Eye (tissue), 1 donor: ENCODE measurements at places on chromosomes 2 and 18.
A peak's percentile ranks its signal among the peaks of the same experiment; 100 is the strongest.

DNA sequence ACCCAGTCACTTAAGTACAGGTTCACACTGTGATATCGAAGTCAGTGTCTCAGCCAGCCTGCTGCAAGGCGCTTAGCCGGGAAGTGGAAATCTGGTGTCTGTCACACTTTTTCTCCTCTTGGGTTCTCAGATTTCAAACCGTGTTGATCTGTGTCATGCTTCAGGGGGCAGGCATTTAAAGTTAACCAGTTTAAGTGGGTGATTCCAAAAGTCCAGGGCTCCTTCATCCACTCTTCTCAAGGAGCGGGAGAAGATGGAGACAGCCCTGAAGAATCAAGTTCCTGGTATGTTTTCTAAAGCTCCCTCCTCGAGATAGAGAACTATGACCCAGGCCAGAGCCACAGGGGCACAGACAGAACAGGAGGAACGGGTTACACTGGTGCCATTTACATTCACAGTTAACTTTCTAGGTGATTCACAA, 331.7 kb downstream of the GBX2 start:
- peak; percentile 21 for DNase-seq

DNA sequence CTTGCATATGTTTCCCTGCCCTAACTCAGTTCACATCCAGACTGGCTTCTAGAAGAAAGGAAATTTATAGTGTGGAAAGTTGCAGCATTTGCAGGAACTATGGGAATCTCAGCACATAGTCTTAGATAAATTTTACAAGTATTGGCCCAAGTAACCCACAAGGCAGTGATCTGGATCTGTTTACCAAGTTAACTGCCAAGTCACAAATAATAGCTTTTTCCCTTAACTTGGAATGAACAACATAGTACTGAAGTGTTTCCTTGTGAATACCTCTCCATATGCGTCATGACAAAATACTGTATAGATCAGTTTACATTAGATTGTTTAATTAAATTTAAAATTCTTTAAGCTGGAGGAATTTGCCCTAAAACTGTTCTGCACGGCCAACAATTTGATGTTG, 255.8 kb upstream of the EPAS1 start:
- peak; percentile 16 for DNase-seq

GRCh38 chr2:121837591-121837990, 82.1 kb downstream of the TSN start:
- DNase-seq, result no peak

DNA sequence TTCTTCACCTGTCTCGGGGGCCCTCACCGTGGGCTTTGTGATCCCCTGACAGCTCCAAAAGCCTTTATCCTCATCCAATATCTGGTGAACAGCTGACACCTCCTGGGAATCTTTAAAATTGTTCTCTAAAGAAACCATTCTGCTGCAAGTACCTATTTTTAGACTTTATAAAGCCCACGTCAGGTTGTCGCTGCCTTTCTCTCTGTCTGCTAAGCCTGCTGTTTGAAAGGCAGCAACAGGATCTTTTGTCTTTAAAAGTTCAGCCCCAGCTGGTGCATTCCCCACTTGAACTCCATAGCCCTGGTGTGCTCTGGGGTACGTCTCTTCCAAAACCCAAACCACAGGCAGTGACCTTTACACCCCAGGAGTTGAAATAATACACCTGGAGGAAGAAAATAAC, 145.0 kb downstream of the NEDD4L start:
- no peak for DNase-seq

GRCh38 chr2:47201224-47201623, 46.1 kb upstream of the STPG4 start:
- no peak for DNase-seq

DNA sequence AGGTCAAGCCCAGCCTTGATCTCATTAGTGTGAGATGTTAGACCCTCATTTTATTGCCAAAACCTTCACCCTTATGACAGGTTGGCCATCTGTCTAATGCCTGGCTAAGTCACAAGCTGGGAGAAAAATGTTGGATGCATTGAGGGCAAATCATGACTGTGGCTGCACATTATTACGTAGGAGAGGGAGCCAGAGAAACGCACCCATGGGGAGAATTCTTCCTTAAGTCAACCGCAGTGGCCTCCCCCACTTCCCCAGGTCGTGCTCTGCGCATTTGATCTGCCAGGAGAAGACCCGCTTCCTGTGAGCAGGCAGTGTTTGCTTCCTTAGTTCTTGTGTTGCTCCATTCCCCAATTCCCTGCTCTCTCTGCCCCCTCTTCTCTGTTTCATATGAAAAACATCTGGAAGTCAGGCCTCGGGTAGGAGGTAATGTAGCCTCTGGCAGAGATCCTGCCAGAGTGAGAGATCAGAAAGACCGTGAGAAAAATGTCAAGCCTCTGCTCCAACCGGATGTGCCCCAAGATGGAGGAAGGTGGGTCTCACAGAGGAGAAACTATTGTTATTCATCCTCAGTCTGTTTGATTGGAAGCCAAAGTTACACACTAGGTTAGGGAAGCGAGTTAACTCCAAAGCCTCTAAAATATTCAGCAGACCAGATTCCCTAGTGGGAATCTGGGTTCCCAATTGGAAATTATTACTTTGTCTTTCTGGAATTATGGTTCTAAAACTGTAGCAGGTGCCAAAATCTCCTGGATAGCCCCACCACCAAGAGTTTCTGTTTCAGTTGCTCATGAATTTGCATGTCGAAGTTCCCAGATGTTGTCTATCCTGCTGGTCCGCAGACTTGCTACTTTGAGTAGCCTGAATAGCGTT, 144.3 kb upstream of the PELI1 start:
- peak; percentile 39 for DNase-seq

DNA sequence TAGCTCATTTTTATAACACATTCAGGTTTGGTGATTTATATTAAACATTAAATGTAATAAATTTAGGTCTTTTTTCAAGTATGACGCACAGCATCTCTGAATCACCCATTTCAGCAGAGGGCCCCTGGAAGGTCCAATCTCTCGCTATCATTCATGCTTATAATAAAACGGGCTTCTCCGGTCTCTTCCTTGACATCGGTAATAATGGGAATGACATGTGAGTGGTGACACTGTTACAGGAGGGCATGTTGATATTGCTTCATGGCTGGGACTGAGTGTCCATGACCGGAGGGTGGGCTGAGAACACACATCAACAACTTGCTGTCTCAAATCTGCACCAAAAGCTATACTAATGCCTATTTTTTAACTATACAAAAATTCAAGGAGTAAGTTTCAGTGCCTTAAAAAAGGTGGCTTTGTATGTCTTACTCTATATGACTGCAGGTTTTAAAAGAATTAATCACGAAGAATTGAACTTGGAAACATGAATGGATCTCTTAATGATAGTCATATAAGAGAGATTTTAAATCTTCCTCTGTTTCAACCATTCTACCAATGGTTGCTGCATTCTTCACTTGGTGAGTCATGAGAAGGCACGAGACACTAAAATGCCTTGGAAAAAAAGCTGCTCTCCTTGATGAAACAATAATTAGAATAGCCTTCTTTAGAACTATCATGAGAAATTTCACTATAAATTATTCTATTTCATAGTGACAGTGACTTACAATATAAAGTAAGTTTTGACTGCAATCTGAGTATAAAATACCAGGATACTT, 101.9 kb upstream of the NRP2 start:
- DNase-seq, result no peak

GRCh38 chr2:65098741-65099140, 31.2 kb downstream of the RAB1A start:
- no peak for DNase-seq

DNA sequence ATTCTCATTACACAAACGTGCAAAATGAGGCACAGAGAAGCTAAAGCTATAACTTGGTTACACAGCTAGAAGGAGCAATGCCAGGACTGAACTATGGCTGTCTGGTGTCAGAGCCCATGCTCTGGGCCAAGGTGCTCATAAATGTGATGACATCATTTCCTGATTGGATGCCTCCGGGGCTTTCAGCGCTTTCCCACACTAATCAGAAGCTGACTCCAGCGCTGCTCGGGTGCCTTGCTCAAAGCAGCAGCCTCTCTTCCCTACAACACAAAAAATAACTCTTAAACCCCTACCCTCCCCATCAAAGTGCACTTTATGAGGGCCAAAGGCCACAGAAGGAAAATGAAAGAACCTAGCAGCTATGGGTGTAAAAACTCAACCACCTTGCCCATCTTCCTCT, 90.7 kb downstream of the STK39 start:
- no peak for DNase-seq

DNA sequence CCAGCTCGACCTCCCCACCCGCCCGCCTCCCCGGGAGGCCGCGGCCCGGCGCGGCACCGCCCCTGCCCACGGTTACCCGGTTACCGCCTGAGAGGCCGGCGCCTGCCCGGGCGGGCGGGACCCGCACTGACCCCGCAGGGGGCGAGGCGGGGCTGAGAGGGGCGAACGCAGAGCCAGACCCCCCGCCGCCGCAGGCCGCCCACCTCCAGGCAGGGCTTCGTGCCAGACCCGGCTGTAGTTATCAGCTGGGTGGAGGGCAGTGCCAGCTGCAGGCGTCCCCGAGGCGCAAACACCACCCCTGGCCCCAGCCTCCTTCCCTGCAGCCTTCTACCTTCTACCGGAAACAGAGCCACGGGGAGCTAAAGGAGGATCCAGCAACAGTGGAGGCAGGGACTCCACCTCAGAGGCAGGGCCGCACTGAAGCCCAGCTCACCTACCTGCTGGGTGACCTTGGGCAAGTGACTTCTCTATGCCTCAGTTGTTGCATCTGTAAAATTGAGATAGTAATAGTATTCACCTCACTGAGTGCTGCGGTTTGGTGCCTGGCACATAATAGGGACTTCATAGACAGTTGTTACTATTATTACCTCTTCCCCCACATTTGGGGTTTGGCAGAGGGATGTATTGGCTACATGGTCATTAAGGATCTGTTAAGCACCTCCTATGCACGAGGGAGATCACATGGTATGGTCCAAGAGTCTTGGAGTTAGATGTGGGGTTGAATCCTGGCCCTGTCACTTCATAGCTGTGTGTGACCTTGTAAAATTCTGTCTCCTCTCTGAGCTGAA, 231.6 kb upstream of the SMAD2 start:
- DNase-seq, result peak; percentile 41

DNA sequence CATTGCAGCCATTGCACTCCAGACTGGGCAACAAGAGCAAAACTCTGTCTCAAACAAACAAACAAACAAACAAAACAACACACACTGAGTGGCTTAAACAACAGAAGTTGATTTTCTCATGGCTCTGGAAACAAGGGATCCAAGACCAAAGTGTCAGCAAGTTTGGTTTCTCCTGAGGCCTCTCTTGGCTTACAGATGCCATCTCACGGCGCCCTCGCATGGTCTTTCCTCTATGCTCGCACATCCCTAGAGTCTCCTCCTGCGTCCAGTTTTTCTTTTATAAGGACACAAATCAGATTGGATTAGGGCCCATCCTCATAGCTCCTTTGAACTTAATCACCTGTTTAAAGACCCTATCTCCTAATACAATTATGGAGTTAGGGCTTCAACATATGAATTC, 133.4 kb upstream of the LRRTM1 start:
- DNase-seq, result no peak

DNA sequence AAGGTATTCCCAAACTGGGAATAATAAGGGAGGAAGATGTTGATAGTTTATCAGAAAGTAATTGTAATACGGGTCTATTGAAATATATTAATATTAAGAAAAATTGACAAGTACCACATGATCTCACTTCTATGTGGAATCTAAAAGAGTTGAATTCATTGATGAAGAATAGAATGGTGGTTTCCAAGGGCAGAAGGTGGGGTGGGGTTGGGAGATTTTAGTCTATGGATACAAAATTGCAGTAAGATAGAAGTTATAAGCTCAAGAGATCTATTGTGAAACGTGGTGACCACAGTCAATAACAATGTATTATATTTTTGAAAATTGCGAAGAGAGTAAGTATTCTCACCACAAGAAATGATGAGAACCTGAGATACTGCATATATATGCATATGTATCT, 38.9 kb downstream of the COL3A1 start:
- DNase-seq, result no peak

DNA sequence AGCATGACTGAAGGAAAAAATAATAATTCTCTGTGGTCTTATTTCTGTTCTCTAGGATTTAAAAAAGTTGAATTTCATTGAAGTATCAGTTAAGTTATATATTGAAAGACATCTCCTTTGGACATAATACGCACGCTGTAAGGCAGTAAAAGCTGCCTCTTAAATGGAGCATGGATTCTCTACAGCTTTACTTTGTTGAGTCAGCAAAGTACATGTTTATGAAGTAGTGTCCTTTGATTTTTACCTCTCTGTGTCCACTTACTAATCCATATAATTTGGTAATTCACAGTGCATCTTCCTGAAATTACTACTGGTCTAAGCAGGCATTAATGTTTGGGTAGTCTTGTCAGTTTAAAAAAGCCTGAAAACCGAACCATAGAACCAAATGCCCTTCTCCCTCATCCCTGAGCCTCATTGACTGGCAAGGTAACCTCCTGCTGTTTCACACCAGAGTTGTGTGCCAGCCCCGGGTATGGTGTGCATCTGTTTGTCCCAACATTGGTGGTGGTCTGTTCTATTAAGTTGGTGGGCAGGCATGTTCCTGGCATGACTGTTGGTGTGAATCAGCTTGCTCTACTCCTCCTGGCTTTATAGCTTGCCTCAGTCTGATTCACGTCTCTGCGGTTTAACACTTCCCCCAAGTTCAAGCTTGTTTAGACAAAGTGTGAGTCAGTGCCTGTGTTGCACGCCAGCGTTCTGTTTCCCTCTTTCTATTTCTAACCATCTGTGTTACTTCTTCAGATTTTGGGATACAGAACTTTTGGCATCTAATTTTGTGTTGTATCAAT, 71.0 kb upstream of the ITM2C start:
- peak; percentile 24 for DNase-seq
